Stimulated activated CD4-positive, alpha-beta T cell treated with anti-CD3 and anti-CD28 coated beads, Interleukin-4, amount 100 ng/mL, for 48 hours (primary cell): ENCODE measurements at places on chromosomes 3 and 15.

DNA sequence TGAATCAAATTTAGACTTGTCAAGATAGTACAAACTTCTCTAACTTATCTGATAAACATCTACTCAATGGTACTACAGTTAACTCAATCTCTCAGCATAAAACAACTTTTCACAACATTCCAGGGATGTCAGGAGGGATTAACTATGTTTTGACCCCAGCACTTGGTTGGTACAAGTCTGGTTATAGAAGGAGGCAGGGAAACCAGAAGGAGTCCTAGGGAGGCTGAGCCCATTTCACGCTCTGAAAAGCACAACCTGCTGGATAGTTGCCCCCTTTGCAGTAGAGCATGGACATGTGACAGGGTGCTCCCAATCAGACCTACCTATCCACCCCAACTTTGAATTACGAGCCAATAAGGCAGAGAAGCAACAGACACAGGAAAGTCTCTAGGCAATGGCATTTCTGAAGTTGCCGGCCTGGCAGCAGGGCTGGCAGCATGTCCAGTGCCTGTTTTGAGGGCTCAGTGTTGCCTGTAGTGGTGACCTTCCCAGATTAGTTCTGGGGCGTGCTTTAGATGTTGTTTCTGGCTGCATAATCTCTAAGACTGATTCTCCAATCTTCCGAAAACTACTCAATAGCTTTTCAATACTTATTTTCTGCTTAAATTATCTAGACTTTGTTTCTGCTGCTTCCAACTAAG, 8.2 kb downstream of the ANKUB1 start:
- no peak for DNase-seq

- peak; percentile 69 for DNase-seq
Measured at GRCh38 chr15:81296673-81297072, 27.3 kb downstream of the STARD5 start.

DNA sequence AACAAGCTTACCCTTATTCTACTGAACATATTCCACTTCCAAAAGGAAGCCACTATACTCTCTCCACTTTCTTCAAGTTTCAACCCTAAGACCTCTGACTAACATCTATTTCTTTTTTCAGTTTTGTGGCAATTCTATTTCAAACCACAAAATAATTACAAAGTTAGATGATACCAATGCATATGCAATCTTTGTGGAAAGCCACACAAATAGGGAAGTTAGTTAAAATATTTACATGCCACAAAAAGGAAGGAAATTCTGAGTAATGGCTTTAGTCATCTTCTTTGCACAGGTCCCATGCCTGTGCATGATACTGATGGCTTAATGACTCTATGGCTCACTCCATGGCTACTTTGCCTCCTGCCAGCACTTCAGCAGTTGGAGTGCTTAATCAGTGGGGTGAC, 57.0 kb upstream of the MCTP2 start:
- no peak for DNase-seq

- no peak for DNase-seq
Measured at GRCh38 chr3:149613988-149614387, 43.8 kb downstream of the WWTR1 start.

- no peak for DNase-seq
Measured at GRCh38 chr3:13536832-13537231, 12.1 kb upstream of the FBLN2 start.

GRCh38 chr3:157195965-157196364, 36.0 kb upstream of the CCNL1 start:
- DNase-seq = no peak

GRCh38 chr3:45258317-45258716, 32.2 kb upstream of the TMEM158 start:
- no peak for DNase-seq

DNA sequence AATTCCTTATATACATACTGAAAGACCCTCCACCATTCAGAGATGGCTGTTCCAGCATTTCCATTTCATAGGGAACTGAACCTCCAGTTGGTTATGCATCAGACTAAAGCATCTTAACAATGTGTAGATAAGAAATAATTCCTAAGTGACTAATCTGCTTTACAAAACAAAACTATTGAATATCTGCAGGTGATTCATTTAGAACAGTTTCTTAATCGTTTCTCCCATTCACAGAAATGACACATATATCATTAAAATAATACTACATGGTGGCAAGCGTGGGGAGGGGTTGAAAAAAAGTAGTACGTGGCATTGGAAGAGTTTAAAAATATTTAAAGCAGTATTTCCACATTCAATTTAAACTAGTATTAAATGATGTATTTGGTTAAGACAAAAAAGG, 19.5 kb downstream of the COPS2 start:
- DNase-seq = no peak

- DNase-seq = no peak
Measured at GRCh38 chr3:66494959-66495667, 5.7 kb downstream of the LRIG1 start.
